ENCODE measurements at places on chromosomes 16 and 17. TPM values are rescaled to one million over a fixed set of nuclear protein-coding genes. Genes with fewer than 3 reads are reported as not detected.

- no peak for DNase-seq
Measured at GRCh38 chr16:49592546-49593423, 219.2 kb downstream of the C16orf78 start.

DNA sequence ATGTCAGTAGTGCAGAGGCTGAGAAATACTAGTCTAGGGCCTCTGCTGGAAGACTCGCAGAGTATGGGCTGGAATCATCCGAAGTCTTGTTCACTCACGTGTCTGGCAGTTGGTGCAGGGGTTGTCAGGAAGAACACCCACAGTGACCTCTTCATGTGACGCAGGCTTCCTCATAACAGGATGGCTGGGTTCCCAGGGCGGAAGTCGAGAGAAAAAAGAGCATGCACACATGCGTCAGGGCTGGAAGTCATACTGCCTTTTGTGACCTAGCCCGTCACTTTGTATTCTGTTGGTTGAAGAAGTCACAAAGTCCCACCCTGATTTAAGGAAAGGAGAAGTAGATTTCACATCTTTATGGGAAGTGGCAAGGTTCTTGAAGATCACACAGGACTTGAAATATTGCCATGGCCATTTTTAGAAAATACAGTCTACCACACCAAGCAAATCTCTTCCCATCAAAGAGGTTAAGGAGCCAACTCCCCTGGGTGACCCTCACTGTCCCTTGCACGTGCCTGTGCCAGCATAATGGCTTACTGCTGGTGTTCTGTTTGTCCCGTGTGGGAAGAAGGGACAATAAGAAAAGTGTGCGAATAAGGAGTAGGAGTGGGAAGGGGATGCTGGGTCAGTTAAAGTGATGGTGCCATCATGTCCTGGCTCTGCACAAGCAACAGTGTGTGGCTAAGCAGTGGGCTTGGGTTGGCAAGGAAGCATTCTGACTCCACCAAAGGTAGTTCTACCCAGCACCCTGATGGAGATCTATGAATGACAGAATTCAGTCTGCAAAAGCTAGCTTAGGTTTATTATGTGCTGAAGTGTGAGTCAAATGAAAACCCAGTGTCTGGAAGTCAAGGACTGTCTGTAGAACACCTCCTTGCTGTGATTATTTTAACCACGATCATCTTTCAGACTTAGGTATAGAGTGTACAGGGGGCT lies 28.1 kb downstream of the HEATR3 start:
- DNase-seq, result peak; percentile 49

MT3 gene
- total RNA-seq, result not detected

DNA sequence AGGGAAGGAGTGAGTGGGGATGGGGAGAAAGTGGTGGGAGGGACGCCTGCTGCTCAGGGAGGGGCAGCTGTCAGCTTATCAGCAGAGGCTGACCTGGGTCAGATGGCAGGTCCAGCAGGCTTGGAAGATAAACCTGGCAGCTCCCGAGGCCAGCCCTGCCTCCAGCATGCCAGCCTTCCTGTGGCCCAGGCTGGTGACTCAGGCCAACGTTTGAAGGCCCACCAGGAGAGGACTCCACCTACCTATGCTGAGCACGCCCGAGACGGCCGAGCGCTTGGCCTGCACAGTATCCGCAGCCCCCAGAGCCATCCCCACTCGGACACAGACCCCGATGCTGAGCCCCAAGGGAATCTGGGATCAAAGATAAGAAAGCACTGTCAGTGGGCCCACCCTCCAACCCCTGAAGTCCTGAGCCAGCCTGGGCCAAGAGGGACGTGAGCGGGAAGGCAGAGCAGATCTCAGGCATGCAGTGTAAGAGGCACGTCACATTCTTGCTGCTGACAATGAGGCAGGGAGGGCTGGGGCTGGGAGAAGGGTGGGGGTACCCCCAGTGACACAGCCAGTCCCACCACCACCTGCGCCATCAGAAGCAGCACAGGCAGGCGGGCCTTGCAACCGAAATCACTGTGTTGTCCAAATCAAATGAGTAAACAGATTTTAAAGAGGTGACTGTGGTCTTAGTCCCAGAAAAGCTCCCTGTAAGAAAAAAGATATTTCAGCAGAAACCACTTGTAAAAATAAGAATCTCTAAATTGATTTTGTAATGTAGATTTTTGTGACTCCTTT lies 12.4 kb downstream of the SLC47A2 start:
- DNase-seq, result no peak

- DNase-seq, result no peak
Measured at GRCh38 chr17:65925606-65926307, 266.2 kb downstream of the CEP112 start.

DRC7 gene
- total RNA-seq, result not detected

Data from natural killer cell (primary cell).